NK-92 treated with Interleukin-12 subunit alpha and Interleukin-12 subunit beta, amount 100 ng/mL, for 24 hours (cell line): ENCODE measurements at places on chromosomes 11 and 22.

GRCh38 chr11:73428699-73429098 lies 52.5 kb downstream of the RELT start:
- DNase-seq = no peak

GRCh38 chr11:95358511-95359340 lies 127.7 kb upstream of the SESN3 start:
- no peak for DNase-seq

DNA sequence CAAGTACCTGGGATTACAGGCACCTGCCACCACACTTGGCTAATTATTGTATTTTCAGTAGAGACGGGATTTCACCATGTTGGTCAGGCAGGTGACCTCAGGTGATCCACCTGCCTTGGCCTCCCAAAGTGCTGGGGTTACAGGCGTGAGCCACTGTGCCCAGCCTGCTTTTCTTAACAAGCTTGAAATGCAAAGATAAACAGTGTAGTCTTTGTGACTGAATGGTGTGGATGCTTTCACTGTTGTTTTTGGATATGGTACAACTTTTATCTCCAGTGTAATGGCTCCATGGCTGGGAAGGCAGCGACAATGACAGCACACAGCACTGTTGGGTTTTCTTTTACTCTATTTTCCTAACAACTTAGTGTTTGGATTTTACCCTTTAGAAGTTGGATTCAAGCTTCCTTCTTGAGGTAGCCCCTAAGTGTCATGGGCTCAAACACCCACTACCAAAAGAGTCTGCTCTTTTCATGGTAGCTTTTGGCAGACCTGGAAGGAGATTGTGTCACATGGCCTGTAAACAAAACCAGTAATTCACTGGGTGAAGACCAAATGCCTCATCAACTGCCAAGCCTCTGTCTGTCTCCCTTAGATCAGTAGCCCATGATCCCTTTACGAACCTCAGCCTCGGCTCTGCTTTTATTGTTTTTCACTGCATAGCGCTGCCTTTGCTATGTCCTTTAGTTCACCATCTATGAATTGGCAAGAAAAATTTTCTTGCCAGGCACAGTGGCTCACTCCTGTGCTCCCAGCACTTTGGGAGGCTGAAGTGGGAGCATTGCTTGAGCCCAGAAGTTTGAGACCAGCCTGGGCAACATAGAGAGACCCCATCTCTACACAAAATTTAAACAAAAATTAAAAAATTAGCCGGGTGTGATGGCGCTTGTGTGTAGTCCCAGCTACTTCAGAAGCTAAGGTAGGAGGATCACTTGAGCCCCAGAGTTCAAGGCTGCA lies 6.4 kb downstream of the VPS51 start:
- DNase-seq = no peak

DNA sequence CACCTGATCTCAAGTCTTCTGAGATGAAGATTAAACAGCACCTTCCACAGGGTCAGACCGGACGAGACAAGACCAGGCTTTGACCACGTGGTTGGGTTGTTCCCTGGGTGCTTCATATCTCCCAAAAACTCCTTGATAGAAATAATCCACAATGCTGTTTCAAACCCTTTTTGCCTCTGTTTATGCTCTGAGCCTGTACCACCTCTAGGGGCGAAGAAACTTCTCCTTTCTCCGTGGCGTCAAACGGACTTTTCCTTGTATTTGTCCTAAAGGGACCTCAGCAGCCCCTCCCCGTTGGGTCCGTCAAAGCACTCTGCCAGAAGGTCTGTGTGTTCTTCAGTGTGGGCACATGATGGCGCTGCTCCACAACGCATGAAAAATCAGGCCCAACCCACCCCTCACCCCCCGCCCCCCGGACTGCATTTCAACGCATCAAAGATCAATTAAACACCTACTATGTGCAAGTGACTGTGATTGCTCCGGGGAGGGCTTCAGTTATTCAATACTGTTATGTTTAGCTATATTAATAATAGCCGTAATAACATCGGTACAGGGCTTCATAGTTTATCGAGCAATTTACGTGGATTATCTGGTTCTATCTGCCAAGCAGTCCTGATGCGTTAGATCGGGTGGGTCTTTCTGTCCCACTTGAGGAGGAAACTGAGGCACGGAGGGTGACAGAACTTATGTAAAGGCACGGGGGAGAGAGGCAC lies 17.3 kb upstream of the EIF3D start:
- DNase-seq = no peak

DNA sequence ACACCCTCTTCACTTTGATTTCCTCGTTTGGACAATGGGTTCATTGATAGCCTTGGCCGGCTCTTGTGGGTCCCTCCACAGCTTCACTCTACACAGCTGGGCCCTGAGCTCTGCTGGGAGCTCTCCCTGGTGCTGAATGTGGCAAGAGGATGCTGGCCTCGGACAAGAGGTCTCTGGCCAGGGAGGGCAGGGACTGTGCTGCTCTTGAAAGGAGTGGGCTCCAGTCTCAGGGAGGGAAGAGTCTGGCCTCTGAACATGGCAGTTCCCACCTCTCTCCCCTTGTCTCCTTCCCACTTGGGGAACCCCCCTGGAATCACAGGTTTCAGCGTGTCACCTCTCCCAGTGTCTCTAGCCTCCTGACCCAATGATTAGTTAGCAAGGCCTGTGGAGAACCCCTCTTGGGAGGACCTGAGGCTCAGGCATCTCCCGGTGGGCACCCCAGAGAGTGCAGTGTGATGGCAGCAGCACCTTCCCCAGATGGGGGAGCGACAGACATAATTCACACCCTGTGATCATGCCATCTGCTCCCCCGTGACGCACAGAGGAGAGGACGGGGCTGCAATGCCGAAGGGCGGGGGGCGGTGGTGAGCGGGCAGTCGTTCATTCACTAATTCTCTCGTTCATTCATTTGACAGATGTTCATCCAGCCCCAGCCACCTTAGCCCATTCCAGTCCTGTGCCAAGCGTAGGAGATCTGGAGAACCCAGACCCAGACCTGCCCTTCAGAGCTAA lies 2.8 kb upstream of the CABP7 start:
- no peak for DNase-seq

- DNase-seq = no peak
Measured at GRCh38 chr22:30304495-30305244, 15.4 kb upstream of the CASTOR1 start.

- DNase-seq = no peak
Measured at GRCh38 chr11:130515829-130516553, 67.5 kb downstream of the ADAMTS15 start.

- no peak for DNase-seq
Measured at GRCh38 chr22:27065279-27065678, 407.9 kb downstream of the MIAT start.

DNA sequence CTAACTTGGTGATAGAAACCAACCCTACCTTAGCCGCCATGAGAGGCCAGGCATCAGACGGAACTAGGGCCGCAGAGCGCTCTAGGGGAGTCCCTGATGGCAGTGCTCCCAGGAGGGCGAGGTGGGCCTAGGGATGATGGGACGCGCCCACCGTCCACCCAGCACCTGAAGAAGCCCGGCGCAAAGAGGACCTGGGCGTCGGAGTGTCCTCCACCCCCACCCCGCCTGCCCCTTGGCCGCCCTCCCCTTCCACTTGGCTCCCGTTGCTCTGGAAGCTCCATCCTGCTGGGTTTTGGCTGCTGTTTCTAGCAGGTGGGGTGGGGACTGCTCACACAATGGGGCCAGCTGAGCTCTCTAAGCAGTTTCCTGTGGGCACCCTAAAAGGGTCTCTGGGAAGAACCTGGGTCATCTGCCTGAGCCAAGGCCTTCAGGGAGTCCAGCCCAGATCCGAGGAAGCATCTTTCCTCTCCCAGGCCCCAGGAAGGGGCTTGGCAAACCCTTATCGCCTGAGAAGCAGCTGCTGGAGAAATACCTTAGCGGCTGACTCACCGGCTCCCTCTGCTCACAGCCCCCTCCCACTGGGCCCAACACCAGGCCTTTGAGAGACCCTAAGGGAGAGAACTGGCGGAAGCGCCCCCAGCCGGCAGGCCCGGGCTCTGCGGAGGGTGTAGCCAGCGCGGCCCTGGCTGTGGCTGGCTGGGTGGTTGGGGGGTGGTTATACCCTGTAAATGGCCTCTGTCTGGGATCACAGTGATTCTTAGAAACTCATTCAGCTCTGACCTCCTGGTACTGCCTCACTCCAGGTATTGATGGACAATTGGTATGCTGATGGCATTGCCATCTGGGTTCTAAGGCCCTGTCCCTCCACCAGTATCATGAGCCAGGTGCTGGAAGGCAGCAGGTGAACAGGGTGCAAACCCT lies 19.3 kb downstream of the CREB3L1 start:
- DNase-seq = no peak

DNA sequence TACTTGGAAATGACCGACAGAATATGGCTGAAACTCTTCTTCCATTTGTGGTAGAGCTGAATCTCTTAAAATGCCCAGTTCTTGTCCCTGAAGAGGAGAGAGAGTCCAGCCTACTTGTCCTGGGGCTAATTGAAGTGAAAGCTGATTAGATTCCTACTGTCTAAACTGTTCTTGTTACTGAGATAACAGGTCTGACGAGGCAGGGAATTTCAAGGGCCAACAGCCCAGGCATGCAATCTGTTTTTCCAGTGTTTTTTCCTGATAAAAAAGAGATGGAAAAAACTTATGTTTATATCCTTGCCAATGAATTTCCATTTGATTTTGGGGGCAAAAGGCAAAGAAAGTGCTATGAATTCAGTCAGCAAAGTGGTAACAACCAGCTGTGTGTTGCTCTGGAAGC lies 195.5 kb downstream of the ETS1 start:
- no peak for DNase-seq

GRCh38 chr22:41682033-41682807 lies 6.4 kb downstream of the SNU13 start:
- DNase-seq = peak; percentile 61

DNA sequence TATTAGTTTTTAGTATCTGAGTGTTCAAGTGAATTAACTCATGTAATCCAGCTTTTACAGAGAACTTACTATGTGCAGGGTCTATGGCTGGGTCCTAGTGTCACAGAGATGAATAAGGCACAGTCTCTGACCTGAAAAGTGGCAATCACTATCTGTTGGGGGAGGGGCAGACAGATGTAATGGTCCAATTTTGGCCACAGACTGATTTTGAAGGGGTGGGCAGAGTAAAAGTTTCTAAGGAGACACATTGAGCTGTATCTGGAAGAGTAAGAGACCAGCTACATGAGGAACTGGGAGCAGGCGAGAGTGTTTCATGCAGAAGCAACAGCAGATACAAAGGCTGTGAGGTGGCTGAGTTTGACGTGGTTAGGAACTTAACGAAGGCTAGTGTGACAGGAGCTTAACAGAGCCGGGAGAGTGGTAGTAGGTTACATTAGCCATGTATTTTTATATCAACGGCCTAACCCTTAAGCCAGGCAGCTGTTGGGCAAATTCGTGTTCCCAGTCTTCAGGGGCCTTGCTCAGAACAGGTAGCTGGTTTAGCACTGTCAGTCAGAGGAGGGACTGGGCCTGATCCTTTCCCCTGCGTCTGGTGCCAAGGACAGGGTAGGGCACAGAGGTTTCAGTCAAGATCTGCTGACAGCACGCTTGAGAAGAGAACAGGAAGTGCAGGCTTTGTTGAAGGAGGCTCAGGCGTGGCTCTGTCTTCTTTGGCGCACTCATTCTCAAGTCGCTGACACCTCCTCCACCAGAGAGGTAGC lies 1.4 kb upstream of the STIM1 start:
- no peak for DNase-seq

- no peak for DNase-seq
Measured at GRCh38 chr11:98130117-98130625, 890.6 kb upstream of the CNTN5 start.

- DNase-seq = no peak
Measured at GRCh38 chr11:124200671-124201070, 17.5 kb downstream of the OR10D3 start.

- DNase-seq = no peak
Measured at GRCh38 chr11:60563553-60564235, 48.5 kb downstream of the MS4A13 start.

DNA sequence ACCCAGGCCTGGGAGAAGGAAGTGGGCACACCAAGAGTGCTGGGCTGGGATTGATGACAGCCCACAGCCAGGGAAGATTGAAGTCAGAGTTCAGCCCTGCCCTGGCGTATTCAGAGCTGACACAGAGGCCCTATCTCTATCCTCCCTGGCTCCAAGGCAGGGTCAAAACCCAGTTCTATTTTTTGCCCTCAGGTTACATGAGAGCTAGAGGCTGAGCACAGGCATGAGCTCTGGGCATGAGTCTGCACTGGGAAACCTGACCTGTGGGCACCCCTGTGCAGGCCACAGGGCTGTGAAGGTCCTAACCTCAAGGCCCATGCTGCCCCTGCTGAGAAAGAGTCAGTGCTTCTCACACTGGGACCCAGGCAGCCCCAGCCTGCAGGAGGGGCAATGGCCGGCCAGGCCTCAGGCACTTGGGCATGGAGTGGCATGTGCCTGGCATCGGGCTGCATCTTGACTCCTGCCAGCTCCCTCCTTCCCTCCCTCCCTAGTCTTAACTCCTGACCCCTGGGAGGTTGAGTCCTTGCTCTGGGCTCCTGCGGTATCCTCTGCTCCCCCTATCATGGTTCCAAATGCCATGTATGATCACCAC lies 5.4 kb downstream of the SLC35E4 start:
- no peak for DNase-seq

DNA sequence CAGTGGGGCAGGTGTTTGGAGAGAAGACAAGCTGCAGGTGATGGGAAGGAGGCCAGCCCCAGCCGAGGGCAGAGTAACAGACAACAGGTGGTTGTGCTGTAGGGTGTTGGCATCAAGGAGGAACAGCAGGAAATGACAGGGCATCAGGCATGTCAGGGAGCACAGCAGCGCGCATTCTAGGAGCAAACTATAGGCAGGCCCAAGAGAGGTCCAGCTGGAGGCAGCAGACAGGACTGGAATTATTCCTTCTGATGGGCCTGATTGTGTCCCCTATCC lies 13.6 kb downstream of the ADM start:
- no peak for DNase-seq

GRCh38 chr22:39718921-39719475 lies 148.4 kb downstream of the CACNA1I start:
- no peak for DNase-seq

DNA sequence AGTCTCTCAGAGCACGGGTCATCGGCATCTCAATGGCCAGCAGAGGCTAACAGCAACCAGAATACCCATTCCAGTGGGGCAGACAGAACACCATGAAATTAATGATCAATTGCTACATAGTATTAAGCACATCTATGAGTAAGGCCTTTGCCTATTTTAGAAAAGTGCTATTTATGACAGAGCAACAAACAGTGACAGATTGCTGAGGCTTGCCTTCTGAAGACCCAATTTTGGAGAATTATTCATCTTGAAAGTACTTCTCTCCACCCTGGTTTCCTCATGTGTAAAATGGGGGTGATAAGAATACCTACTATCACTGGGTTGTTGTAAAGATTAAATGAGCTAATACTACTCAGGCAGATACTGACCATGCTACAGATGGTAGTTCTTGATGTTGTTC lies 232.7 kb downstream of the TENM4 start:
- DNase-seq = no peak
